ENCODE measurements at places on chromosomes 11 and 22.

DNA sequence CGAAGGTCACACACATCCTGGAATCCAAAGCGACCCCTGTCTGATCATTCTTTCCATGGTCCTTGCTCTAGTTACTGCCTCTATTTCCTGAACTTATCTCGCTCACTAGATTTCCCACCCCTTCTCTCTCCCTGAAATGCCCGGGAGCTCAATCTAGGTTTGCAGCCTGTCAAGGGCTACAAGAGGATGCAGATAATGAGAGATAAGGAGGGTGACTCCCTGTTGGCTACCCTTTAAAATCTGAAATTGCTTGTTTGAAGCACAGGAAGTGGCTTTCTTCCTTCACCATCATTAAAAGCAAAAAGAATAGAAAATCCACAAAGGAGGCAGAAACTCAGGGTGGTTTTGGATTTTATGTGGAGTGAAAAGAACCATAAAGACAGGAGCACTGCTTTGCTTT lies 13.0 kb upstream of the FLI1 start:
- DNase-seq: no peak

DNA sequence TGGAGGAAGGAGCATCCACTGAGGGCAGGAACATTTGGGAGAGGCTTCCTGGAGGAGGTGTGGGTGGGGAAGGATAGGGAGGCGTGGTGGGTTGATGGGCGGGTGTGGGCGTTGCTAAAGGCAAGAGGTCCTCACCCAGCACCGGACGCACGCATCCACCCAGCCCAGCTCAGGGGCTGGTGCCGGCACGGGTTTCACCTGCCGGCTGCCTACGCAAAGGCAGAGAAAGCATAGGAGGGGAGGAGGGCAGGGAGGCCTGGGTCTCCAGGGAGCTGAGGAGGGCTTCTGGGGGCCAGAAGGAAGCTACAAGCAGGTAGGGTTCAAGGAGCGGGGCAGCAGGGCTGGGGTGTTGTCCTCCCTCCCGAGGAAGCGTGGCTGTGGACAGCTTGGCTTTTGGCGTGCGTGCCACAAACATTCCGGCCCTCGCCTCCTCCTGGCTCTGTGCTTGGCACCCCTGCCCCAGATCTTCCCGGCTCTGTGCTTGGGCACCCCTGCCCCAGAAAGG lies 7.8 kb downstream of the SSH3 start:
- no peak for DNase-seq

DNA sequence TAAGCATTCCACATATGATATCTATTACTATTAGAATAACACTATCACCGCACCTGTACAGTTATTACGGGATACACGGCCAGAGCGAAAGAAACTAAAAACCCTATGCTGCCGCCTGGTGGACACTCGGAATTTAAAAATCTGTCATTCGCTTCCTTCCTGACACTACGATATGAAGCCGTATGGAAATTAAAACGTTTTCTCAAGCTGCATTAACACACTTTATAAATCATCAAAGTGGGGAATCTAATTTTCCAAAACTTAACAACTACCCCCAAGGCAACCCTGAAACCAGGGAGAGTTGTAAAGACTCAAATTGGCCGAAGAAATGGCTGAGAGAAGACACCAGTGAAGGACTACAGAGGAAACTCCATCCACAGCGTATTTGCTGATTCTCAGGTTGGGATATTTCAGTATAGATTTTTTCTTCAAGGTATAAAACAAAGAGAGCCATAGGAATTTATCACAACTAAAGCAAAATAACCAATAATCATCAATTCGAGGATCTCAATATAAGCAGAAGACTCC lies 1.4 kb downstream of the CCDC73 start:
- no peak for DNase-seq

DNA sequence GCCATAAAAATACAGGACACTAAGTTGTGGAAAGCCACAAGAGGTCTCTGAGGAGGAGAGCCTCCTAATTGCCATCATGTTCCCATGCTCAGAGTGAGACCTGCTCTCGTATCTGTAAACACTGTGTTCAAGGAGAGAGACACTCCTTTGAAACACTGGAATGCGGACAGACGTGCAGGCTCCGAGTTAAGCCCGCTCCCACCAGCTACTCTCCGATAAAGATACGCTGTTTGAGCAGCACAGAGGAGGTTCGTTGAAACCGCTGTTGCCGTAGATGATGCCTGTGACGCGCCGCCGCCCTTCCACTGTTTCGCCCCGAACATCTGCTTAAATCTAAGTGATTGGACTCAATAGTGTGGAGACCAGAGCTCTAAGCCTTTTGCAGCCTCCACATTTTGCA lies 25.1 kb downstream of the NUP50 start:
- no peak for DNase-seq

- no peak for DNase-seq
Observed at GRCh38 chr11:62035293-62035692, 67.9 kb upstream of the FTH1 start.

GRCh38 chr11:7555052-7555699 lies 41.4 kb downstream of the PPFIBP2 start:
- no peak for DNase-seq

- DNase-seq: peak; percentile 74
Observed at GRCh38 chr22:50250555-50251476, at the start of gene HDAC10. Gene HDAC10 (minus strand): TSS chr22:50251265. CDS start chr22:50251032, 233 bp downstream.

- no peak for DNase-seq
Observed at GRCh38 chr11:7871056-7871455, 60.0 kb downstream of the OR10A6 start.

GRCh38 chr22:49201046-49201970 lies 626.4 kb downstream of the BRD1 start:
- DNase-seq: no peak

- no peak for DNase-seq
Observed at GRCh38 chr11:3840004-3840869, 522 bp downstream of the RHOG start.

- DNase-seq: no peak
Observed at GRCh38 chr22:26471522-26471921, 12.1 kb downstream of the HPS4 start.

DNA sequence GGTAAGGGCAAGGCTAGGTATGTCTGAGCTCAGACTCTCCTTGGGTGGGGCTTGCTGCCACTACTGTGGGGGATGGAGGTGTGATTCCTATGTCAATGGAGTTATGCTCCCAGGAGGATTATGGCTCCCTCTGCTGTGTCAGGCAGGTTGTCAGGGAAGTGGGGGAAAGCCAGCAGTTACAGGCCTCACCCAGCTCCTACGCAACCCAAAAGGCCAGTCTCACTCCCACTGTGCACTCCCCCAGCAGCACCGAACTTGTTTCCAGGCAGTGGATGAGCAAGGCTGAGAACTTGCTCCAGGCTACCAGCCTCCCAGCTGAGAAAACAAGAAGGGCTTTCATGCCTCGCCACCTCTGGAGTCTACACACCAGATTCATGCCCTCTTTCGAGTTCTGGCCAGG lies 18.2 kb downstream of the C11orf91 start:
- DNase-seq: no peak

GRCh38 chr22:20582171-20582511 lies 74.7 kb downstream of the MED15 start:
- no peak for DNase-seq

DNA sequence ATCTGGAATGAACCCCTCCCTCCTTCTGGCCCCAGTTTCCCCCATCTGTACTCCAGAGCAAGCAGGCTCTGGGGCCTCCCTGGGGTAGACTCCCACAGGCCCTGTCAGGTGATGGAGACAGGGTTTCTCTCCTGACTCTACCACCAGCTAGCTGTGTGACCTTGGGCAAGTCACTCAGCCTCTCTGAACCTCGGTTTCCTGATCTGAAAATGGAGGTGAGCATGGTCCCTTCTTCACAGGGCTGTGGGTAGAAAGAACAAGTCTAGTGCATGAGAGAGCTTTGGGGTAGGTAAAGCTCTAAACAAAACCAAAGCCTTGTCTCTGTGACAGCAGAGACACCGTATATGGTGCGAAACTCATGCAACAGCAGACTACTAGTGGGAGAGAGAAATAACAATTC lies 5.6 kb downstream of the CD5 start:
- DNase-seq: no peak

GRCh38 chr22:37211075-37211865 lies 1.0 kb downstream of the SSTR3 start:
- DNase-seq: no peak

DNA sequence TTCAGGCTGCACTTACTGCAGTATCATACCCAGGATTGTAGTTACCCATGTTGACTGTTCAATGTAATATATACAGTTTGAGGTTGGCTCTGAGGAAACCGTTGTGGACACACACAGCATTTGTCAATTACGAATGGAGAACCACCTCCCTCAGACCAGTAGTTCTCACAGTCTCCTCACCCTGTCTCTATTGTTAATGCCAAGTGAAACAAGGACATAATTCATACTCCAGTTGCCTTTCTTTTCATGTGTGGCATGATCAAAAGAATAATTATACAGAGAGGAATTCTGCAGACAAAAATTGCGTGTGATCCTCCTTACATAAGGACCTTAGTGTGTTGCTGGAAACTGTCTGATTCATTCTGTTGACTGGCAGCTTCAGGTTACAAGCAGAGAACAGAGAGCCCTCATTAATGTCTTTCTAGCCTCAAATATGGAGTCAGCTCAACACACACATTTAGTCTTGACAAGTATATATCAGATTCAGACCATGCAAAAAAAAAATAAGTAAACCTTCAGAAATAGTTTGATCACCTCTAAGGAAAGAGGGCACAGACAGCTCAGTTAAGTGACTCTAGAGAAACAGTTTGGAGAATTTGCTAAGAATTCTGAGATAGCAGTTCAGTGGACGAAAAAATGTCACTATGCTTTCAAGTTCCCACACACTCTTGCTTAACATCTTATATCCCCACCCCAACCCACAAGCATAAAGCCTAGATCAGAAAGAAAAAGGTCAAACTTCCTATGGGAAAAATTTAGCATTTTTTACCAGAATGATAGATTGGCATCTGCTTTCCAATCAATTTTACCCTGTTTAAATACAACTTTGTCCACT lies 96.1 kb downstream of the MAML2 start:
- DNase-seq: peak; percentile 41

GRCh38 chr11:130308059-130308458 lies 6.7 kb downstream of the ZBTB44 start:
- no peak for DNase-seq

- no peak for DNase-seq
Observed at GRCh38 chr11:109984634-109985289, 108.4 kb upstream of the ZC3H12C start.

GRCh38 chr11:130431331-130431773 lies 2.9 kb upstream of the ADAMTS8 start:
- peak; percentile 38 for DNase-seq

DNA sequence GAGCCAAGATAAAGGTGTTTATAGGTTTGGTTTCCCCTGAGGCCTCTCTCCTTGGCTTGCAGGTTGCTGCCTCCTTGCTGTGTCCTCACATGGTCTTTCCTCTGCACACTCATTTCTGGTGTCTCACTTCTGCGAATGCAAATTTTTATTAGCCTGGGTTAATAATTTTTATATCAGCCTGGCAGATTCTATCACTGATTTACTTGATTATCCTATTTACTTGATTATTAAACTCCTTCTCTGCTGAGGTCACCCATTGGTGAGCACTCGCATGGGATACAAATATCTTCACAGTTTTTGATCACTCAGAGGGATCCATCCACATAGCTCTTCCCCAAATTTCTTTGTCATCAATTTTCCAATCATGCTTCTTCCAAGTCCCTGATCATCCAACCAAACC lies 90.9 kb upstream of the IGLL5 start:
- DNase-seq: no peak

DNA sequence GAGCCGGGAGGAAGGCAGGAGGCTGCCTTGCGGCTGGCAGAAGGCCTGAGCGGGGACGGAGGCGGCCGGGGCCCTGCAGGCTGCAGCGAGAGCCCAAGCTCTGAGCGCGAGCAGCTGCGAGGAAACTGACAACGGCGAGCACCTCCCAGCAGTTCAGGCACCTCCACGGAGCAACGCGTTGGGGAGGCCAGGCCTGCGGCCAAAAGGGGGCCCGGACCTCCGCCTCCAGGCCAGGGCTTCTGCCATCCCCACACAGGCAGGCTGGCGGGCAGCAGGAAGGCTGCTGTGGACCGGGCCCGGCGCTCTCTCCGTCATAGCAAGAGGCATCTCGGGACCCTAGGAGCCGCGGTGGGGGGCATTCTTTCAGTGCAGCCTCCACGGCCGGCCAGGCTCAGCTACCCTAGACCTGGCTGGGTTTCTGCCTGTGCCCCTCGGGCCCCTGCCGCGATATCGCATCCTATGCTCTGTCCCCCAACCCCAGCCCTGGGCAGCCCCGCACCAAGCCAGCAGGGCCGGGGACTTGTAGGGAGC lies 22.9 kb upstream of the SLC22A12 start:
- no peak for DNase-seq

DNA sequence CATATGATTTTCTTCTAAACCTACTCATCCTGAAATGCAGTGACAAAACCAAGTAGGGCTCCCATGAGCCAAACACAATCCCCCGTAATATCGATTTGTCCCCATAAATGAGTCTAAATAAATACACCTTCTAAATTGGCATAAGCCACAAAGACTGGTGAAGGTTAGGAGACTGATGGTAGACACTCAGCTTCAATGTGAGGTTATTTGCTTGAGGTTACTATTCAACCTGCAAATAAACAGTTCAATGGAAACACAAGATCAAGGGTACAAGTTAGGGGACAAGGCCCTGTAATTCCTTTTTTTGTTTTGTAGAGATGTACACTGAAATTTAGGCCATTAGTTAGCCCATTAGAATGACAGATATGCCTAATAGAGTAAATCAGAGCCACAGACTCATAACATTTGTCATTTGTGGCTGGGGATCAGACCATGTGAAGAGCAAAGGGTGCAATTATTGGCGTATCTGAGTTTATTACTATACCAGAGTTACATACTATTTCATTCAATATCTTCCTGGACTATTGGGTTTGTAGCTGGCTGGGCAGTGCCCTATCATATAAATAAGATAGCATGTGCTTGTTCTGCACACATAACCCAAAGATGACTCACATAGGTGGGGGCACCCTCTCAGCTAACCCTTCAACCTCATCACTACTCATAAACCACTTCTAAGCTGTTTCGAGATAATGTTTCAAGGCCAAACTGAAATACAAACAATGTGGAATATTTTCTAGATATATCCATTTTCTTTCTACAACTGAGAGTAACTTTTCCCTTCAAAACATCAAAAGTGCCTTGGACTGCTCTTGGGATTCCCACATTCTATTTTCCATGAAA lies 695.3 kb downstream of the KCNA4 start:
- DNase-seq: no peak

GRCh38 chr11:37612146-37612545 lies 1014.1 kb upstream of the RAG2 start:
- no peak for DNase-seq

DNA sequence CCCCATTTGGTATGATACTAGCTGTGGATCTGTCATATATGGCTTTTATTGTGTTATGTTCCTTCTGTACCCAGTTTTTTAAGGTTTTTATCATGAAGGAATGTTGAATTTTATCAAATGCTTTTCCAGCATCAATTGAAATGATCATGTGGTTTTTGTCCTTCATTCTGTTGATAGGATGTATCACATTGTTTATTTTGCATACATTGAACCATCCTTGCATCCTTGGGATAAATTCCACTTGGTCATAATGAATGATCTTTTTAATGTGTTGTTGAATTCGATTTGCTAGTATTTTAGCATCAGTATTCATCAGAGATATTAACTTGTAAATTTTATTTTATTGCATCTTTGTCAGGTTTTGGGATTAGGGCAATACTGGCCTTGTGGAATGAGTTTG lies 31.1 kb downstream of the TAF1D start:
- no peak for DNase-seq

Data from skin of body (tissue), 3 donors.